ENCODE measurements at places on chromosomes 2 and 18.

- no peak for DNase-seq
Observed at GRCh38 chr2:55875434-55876135, 48.0 kb downstream of the EFEMP1 start.

DNA sequence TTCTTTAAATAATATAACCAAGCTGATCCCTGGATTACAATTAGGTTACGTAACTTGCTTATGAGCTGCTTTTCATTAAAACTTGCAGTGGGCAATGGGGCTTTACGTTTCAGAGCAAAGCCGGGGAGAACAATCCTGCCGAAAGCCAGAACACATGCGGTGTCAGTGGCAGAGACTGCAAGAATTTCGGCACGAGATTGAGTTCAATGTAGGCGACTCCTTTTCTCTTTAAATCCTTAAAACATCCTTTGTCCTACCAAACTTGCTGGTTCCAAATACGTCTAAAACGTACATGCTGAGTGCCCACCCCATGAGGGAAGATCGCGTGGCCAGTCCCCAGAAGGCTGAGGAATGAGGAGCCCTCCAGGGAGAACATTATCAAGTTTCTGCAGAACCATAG, 36.8 kb upstream of the NCOA1 start:
- DNase-seq = no peak

- no peak for DNase-seq
Observed at GRCh38 chr18:44818668-44819403, 138.1 kb downstream of the SETBP1 start.

GRCh38 chr2:180662521-180662920, 317.9 kb upstream of the UBE2E3 start:
- DNase-seq = no peak

DNA sequence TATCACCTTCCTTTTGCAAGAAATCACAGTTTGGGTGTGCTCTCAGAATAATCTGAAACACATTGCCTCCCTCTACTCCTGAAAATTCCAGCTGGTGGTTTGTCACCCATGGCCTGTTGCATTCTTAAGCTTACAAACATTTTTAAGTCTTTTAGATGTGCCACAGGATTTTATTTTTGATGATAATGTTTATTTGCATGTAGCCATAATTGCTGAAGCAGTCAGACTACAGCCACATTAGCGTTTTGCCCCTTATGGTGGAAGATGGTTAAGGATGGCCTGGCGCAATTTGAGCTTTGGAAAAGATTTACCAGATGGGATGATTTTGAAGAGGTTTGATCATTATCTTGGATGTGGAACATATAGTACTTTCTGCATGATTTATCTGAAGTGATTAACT, 439.5 kb downstream of the MEIS1 start:
- DNase-seq = no peak

GRCh38 chr2:120825370-120826259, 89.9 kb downstream of the GLI2 start:
- DNase-seq = no peak

GRCh38 chr2:213032607-213033006, 118.8 kb downstream of the IKZF2 start:
- DNase-seq = no peak

GRCh38 chr2:129408570-129408969, 570.9 kb upstream of the RAB6C start:
- DNase-seq = no peak

- no peak for DNase-seq
Observed at GRCh38 chr2:116820986-116821385, 993.5 kb upstream of the DDX18 start.

GRCh38 chr2:127864877-127865276, 6.9 kb upstream of the POLR2D start:
- DNase-seq = peak; percentile 58

DNA sequence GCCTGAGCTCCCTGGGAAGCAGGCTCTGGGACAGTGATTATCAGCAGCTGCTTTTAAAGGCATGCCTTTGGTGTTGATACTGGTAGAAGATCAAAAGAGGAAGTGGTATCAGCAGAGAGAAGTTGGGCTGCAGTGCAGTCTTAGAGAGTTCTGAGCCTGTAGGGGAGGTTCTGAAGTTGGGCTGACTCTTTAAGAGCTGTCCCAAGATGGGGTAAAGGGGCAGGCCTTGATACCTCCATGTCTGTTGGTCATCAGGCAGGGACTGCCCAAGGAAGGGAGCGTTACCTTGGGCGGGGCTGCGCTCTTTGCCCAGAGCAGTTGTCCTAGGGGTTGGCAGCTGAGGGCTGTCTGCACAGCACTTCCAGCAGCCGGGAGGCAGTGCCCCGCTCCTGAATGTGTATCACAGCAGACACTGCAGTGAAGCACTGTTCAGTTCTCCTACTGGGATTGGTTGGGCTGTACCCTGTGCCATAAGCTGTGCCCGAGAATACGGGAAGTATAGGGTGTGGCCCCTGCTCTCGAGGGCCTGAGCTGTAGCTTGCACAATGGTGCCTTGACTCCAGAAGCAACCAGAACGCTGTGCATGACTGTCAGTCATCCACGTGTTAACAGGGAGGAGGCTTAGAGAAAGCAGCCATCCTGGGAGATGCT, 177.0 kb downstream of the CTIF start:
- no peak for DNase-seq

DNA sequence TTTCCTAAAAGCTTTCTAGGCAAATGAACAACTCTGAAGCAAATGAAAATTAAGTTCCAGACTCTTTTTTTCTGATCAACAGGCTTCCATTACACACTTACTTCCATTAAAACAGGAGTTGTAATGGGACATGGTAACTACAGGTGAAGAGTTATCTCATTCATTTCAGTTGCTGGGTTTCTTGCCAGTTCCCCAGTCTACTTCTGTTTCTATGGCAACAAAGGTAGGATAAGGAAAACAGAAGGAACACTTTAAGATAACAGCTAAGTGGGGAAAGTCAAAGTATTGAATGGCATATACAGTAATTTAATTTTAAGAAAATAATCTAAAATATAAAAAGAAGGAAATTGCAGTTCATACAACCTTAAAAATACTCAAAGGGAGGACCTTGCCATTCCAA, 25.1 kb downstream of the BAZ2B start:
- no peak for DNase-seq

GRCh38 chr2:212649646-212650045, 111.0 kb upstream of the ERBB4 start:
- no peak for DNase-seq

- no peak for DNase-seq
Observed at GRCh38 chr2:129248198-129248597, 731.3 kb upstream of the RAB6C start.

DNA sequence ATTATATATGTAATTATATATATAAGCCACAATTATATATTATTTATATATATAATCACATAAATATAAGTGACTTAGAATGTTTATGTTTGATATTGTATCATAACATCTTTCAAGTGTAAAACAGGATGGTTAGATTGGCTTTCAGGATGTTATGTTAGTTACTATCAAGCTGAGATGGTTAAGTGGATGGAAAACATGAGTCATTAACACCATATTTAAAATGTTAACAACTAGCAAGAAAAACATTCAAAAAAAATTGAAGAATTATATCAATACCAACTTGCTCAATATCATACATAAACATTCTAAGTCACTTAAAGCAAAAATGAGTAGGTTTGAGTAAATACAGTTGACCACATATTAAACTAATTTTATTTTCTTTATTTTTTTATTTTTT, 21.8 kb upstream of the RAB27B start:
- no peak for DNase-seq

- no peak for DNase-seq
Observed at GRCh38 chr18:75897386-75897785, 469.9 kb upstream of the SMIM21 start.

DNA sequence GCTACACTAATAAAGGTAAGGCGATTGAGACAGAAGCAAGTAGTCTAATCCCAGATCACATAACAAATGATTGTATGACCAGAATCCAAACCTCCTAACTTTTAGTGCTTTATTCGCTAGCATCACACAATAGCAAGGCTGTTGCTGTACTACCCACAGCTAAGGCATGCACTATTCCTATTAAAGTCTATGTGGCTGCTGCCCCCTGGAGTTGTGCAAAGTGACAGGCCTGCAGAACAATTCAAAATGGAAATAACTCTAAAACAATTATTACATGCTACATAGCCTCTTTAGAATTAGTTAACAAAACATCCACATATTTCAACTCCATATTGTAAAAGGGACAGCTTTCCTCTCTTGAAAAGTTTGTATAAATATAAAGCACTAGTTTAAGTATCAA, 6.0 kb downstream of the ERBB4 start:
- no peak for DNase-seq

- DNase-seq = no peak
Observed at GRCh38 chr18:59950215-59950944, 50.6 kb downstream of the PMAIP1 start.

DNA sequence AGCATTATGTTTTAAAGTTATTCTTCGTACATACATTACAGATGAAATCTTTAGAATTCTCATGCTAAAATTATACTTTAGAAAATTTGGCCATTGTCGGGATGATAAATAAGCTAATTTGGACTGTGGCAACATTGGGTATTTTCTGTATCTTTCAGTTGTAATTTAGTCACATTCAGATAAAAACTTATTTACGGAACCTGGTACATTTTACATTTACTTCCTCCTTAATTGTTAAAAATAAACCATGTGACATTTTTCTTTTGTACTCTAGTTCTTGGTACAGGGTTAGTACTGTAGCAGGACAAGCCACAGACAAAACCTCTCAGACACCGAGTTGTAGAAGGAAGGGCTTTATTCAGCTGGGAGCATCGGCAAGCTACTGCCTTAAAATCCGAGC, 4.2 kb downstream of the CNDP2 start:
- DNase-seq = no peak

- no peak for DNase-seq
Observed at GRCh38 chr2:15609341-15610042, 17.8 kb downstream of the DDX1 start.

GRCh38 chr2:238901461-238902057, 53.7 kb downstream of the TWIST2 start:
- no peak for DNase-seq

DNA sequence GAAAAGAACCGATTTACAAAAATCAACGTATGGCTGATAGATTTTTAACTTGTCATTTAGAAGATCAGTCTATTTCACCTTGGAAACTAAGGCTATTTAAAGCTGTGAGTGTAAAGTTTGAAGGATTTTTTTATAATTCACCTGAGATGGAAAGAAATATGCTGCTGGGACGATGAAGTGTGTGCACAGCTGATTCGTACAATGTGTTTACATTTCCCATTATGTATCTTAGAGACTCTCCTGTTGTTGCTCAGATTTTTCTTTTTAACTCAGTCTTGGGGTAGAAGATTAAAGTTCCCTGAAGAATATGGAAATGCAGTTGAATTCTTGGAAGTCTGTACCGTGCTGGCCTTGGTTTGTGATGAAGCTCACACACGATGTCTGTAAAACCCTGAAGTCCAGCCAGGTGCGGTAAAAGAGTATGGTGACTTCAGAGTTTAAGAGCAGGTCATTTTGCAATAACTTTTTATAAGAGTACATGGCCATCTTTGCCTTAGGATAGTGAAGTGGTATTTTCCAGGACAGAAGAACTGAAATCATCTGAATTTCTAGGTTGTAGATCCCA, 250.1 kb downstream of the PRKCE start:
- no peak for DNase-seq

DNA sequence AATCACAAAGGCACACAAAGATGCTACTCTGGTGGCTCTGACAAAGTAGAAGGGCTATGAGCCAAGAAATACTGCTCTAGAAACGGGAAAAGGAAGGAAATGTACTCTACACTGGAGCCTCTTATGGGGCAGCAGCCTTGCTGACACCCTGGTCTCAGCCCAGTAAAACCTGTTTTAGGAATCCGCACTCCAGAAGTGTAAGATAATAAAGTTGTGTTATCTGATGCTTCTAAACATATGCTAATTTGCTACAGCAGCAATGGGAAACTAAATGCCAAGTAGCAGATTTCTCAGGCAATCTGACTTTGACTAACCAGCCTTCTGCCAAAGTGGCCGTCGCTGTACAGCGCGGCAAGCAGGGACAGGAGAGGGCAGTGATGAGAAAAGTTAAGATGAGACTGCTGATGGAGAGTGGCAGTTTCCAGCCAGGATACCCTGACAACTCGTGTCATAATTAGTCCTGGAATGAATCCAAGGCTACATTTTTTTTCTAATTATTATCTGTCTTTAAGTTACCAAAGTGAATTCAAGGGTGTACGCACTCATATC, 99.0 kb downstream of the NETO1 start:
- DNase-seq = no peak

DNA sequence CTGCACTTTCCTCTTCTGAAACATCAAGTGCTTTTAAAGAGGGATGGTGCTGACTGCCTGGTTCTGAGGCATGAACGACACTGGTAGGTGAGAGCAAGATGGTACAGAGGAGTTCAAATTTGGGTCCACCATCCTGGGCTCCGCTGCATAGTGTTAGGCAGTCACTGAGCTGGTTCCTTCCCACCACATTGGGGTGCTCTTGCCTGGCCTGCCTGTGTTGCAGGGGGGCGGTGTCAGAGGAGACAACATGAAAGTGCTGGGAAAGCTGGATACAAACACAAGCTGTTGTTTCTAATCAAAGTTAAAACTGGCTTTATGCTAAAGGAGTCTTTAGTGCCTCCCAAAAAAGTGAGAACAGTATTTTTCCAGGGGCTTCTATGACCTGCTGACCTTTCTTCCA, 258.1 kb downstream of the GBX2 start:
- DNase-seq = no peak

DNA sequence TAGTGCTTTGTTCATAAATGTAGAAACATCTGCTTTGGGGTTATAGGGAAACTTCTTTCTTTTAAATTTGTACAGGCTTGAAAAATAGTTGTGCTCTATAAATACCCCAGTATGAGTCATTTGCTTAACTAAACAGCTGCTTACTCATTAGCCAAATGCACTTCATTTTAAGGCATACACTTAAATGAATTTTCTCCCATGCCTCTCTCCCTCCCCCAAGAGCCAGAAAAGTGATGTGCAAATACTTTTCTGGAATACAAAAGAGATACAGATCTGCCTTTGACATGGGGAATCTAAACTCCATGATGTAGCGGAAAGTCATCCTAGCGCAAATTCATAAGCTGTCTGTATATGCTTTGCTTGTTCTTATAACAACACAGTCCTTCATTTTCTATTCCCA, 469.4 kb downstream of the DLGAP1 start:
- no peak for DNase-seq

GRCh38 chr18:5521000-5521399, 22.8 kb downstream of the EPB41L3 start:
- no peak for DNase-seq

DNA sequence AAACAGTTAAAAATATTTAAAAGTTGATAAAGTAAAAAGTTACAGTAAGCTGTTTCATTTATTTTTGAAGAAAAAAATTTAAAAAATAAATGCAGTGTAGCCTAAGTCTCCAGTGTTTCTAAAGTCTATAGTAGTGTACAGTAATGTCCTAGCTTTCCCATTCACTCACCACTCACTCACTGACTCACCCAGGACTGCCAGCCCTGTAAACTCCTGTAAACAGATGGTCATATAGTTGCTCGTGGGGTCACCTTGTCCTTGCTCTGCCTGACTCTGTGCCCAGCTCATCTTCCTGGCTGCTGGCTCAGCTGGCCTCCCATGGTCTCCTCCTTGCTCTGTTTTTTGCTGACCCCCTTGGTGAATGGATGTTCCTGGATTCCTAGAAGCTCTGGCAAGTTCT, 180.3 kb downstream of the VAPA start:
- DNase-seq = no peak
